Stimulated activated CD4-positive, alpha-beta T cell treated with anti-CD3 and anti-CD28 coated beads, TNF-alpha, amount 100 ng/mL, for 1 hour (primary cell): ENCODE measurements at places on chromosomes 5 and 9.

DNA sequence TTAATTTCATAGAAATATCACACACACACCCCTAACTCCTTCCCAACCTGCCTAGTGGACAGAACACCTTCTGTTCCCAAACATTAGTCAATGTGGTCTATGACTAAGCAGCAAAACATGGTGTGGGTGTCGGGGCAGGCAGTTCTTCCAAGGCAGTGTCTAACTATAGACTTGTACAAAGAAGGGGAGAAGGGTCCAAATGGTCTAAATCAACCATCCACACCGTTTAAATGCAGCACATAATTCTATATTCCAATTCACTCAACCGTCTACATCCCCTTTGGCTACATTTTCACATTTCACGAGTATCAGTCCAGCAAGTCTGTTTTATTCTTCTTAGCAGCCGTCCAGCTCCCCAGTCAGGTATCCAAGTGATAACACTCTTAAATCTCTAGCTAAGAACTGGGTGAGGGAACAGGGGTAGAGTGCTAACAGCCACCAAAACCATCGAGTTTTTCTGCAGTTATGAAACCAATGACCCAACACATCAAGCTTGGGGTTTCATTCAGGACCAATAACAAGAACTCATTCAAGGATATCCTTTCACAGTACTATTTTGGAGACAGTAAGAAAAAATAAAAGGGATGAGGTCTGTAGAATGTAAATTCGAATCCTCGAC lies 3.3 kb downstream of the ZNF608 start:
- no peak for DNase-seq

- DNase-seq: no peak
Measured at GRCh38 chr9:83385317-83385716, 152.9 kb downstream of the FRMD3 start.

DNA sequence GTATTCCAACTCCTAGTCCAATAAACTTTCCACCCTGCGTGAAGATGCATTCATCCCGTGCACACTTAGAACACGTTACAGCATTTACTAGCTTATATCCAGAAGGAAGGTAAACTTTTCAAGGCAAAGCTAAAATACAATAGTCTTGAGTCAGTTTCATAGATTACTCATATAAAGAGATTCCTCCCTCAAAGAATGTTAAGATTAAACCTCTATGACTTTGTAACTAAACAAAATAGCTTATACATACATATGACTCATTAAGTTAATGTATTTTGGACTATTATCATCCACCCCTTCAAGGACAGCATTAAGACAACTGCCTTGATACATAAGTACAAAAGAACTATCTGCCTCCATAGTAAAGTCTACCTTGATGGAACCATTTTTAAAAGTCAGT lies 36.1 kb downstream of the TLE1 start:
- no peak for DNase-seq

GRCh38 chr5:149442563-149443182 lies 63.6 kb upstream of the IL17B start:
- peak; percentile 47 for DNase-seq

DNA sequence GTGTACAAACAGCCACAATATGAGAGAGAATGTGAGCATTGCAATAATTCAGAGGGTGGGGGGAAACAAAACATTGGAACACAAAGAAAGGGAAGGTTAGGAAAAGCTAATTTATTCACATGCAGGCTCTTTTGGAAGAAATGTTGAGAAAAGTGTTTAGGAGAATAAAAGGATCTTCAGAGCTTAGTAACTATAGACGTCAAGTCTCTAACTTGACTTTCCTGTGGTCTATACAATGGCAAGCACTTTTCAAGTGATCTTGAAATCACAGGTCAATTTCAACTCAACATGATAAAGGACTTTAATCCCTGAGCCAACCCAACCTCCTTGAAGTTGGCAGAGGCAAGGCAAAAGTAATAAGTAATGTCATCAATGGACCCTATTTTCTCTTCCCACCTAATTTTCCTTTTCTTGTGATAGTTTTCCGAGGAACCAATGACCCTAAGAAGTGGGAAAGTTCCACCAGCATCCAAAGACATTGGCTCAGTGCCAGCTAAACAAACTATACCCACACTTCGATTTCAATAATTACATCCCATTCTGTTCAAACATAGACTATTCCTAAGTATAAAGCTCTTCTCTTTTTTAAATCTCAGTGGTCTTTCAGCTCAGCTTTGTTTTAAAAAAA lies 23.7 kb downstream of the RFK start:
- no peak for DNase-seq

GRCh38 chr5:137730336-137730735 lies 5.6 kb downstream of the KLHL3 start:
- DNase-seq: no peak

GRCh38 chr5:491119-491855 lies 33.0 kb downstream of the SLC9A3 start:
- DNase-seq: no peak

DNA sequence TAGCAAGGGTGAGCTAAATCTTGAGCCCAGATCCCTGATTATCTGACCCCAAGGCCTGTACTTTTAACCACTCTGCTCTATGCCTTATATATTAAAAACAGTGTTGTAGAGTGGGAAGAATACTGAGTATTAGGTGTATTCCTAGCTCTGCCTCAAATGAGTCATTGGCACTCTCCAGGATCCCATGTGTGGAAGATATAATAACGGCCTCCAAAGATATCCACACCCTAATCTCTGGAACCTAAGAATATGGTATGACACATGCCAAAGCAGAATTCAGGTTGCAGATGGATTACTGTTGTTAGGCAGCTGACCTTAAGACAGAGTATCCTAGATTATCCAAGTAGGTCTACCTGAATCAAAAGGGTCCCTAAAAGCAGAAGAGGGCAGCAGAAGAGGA lies 110.8 kb downstream of the ADRB2 start:
- no peak for DNase-seq

DNA sequence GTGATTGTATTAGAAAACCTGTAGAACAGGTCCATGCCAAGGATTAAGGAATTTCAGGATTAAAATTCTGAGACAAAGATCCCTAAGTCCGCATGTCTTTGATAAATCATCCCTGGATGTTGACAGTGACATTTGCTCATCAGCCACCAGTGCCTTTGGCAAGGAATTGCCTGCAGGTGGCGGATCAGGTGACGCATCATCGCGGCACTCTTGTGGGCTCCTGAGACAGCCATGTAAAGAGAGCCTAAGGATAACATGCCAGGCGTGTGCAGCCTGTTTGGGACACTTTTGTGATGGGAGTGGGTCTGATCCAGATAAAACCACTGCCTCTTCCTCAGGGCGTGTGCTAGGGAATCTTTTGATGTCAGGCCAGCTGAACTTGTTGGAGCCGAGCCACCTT lies 40.6 kb downstream of the ADCY2 start:
- DNase-seq: no peak

GRCh38 chr5:38424148-38425060 lies 132.0 kb downstream of the LIFR start:
- no peak for DNase-seq

DNA sequence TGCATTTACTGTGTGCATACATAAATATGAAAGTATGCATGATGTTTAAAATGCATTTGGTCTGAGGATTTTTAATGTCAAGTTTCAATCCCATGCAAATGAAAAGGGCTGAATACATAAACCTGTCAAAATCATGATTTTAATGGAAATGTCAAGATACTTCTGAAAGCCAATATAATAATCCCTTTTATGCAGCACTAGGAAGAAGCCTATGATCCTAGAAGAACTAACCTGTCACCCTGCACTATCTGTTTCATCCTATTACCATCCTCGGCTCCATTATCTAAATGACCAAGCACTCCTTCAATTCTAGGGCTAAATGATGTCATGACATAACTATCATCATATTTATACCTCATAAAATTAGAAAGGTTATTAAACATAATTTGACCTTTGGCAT lies 2229.4 kb upstream of the WWC1 start:
- DNase-seq: no peak

DNA sequence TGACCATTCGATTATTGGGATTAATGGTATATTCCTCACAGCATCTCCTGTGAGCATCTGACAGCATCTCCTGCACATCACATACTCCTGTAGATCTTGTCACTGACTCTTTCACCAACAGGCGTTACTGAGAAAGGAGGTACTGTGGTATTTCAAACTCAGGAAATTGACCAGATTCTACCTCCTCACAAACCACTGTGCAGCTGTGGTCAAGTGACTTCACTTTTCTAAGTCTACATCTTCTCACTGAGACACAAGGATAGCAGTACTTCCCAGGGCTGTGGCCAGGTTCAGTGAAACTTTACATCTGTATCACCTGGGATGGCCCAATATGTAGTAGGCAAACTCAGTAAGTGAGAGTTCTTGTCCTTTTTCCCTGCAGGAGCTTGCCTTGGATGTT lies 332.3 kb upstream of the ADAMTSL1 start:
- no peak for DNase-seq

- DNase-seq: no peak
Measured at GRCh38 chr9:99962680-99963261, 56.3 kb downstream of the STX17 start.

DNA sequence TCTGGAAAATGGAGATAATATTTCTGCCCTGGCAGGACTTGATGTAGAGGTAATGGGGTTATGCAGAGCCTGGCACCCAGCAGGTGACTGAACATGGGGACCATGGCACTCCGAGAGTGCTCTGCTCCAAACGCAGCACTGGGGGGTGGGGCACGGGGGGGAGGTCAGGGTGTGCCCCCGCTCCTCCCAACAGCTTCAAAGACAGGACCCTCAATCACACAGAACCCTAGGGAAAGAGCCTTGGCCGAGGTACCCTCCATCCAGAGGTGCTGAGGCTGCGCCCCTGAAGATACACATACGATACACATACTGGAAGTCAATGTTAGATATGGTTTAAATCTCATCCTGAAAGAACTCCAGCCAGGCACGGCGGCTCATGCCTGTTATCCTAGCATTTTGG lies 26.6 kb upstream of the CEP72 start:
- no peak for DNase-seq

DNA sequence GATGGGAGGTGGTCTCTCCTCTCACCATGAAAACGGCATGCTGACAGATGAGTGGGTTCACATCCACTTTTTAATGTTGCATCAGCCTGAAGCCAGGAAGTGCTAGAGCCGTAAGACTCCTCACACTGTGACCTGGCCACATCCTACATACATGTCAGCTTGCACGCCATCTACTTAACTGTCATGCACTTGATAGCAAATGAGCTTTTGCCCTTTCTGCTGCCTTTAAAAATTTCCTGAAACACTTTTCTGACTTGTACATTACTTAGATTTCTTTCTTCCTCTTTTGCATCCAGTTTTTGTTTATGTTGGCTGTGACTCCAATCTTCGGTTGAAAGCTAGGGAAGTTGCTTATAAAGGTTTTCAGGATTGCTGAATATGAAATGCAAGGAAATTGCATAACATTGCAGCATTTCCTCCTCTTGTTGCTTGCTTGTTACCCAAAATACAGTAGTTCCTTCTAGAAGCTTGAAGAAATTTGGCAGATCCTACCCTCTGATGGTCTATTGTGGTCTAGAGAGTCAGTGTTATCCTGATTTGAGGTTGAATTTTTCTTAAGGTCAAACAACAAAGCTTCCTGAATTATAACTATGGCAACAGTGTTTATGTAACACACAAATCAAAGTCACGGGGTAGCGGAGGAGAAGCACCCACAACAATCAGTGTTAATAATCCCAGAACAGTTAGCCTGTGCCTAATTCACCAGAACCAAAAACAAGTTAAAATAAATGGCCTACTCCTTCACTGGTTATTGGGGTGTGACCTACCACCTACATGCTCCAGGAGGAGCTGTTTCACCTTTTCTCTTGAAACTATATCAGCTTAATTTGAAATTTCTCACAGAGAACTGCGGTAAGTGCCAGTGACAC lies 232.5 kb downstream of the ARHGAP26 start:
- DNase-seq: peak; percentile 23

- DNase-seq: no peak
Measured at GRCh38 chr5:172502969-172503368, 48.6 kb upstream of the SH3PXD2B start.

- no peak for DNase-seq
Measured at GRCh38 chr5:78779262-78779661, 130.7 kb upstream of the LHFPL2 start.

GRCh38 chr5:1881098-1881572 lies 1.6 kb downstream of the IRX4 start:
- DNase-seq: no peak

- no peak for DNase-seq
Measured at GRCh38 chr5:134714120-134714519, 24.2 kb upstream of the CAMLG start.

DNA sequence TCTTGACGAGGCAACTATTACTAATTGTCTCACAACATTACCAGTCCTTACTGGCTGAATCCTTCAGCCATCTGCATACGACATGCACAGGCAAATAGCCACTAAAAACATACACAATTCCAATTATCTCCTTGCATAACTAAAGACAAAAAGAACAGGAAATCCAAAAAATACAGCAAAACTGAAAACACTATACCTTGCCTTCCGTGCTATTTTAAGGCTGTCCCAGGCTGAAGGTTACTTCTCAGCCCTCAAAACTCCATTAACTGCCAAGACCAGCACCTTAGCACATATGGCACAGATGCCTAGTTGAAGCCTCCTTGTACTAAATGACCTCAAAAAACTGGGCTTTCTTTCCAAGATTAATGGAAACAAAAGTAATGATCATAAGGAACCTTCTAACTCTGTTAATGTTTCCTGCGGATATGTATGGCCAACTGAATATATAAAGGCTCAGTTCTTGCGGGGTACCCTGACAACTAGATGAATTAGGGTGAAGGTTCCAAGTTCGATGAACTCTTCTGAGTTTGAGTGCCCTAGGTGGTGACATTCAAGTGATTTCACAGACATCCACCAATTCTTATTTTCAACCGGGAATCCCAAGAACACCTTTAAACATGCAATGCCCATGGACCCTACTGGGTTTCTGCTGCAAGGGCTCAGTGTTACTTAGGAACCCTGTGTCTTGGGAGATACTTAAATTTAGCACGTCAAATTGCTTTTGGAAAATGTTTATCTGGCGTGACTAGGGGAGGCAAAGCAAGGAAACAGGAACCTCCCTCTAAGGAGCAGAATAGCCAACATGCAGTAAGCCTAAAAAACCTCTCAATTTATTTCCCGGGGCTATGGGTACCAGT lies 455.3 kb downstream of the RAB3C start:
- DNase-seq: no peak

GRCh38 chr5:151144275-151144674 lies 13.3 kb downstream of the ANXA6 start:
- DNase-seq: no peak

GRCh38 chr9:129962889-129963703 lies 79.9 kb downstream of the FNBP1 start:
- DNase-seq: peak; percentile 56

- DNase-seq: no peak
Measured at GRCh38 chr5:55316289-55316688, 8.5 kb downstream of the MTREX start.

- DNase-seq: no peak
Measured at GRCh38 chr9:15048772-15049171, 138.5 kb upstream of the FREM1 start.

- DNase-seq: no peak
Measured at GRCh38 chr5:1414311-1415058, 30.8 kb downstream of the SLC6A3 start.
